HuH-7.5 (cell line): ENCODE measurements at places on chromosomes 7 and 10.

DNA sequence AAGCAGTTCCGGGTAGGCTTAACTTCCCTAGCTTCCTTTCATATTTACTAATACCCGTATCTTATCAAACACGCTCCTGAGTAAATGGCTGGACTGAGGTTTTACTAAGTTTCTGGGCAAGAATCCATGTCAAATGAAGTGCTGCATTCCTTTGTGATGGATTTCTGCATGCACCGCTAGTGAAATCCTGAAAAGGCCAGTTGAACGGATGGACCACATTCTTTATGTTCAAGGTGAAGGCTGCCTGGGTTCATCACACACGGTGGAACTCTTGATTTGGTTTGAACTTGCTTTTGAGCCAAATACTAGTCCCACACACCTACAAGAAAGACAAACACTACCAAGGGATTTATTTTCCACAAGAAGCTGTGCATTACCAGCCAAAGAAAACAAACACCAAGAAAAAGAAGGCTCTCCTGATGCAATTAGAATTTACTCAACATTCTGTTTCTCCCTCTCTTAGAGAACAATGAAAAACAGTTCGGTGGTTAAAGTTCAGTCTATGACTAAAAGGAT lies 255.0 kb upstream of the SEMA3C start:
- no peak for DNase-seq

- no peak for DNase-seq
These were observed 19.0 kb upstream of the C10orf71 start for GRCh38 chr10:49280001-49280408.

DNA sequence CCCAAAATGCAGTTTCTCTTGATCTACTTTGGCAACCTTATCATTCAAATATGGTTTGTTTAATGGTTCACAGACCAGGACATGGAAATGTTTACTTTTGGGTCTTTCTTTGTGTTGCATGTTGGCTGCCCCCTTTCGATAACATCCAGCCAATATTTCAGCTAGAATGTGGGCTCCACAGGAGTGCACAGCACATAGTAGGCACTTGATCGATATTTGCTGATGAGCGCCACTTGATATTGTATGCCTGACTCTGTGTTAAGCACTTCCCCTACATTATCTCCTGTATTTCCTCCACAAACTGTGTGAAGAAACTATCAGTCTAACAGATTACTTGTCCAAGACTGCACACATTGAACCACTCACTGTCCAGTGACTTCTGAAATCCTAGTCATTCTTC lies 60.2 kb downstream of the SMURF1 start:
- no peak for DNase-seq

GRCh38 chr7:140517546-140518369 lies 38.5 kb upstream of the MKRN1 start:
- DNase-seq = peak; percentile 90

GRCh38 chr7:50418526-50419290 lies 31.4 kb downstream of the FIGNL1 start:
- no peak for DNase-seq

GRCh38 chr7:152752200-152752912 lies 7.2 kb upstream of the ACTR3B start:
- DNase-seq = no peak

DNA sequence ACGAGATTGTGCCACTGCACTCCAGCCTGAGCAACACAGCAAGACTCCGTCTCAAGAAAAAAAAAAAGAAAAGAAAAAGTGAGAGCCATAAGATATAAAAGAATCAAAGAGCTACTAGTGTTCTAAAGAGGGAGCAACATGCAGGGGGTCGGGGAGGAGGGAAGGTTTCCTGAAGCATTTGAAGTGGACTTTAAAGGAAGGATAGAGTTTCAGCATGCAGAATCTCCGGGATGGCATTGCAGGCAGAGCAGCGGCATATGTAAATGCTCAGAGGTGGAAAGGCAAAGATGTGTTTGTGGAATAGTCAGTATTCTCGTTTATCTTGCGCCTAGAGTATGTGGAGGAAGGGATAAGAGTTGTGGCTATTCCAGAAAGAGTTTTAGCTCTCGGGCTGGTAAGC lies 447.6 kb upstream of the NFE2L3 start:
- no peak for DNase-seq

DNA sequence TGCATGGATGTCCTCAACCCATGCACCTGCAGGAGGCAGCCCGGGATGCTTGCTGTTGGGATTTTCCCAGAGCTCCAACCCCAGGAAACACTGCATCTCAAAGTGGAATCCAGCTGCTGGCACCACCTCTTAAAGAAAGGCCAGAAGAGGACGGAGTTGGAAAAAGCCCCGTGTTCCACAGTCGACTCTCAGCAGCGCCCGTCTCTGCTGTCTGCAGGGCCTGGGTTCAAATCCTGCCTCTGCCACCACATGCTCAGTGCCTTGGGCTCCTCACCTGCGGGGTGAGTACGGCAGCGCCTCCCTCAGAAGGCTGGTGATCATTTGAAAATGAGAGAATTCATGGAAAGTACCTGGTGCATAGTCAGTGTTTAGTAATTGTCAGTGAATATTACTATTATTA lies 65.6 kb upstream of the ZNF716 start:
- DNase-seq = no peak

GRCh38 chr7:9488555-9488954 lies 1055.1 kb downstream of the NXPH1 start:
- no peak for DNase-seq

DNA sequence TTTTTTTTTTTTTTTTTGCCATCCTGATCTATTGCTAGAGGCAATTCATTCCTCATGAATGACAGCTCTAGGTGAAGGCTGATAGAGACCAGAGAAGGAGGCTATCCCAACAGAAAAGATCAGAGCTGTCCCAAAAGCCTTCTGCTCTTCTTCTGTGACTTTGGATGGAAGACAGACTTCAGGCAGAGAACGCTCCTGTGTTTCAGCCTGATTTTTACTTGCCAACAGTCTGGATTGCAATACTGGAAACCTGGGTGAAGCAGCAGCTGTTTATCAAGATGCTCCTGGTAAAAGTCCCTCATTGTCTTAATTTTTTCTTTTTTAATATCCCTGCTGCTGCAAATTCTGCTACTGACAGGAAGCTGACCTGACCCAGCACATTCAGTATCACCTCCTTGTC lies 219.5 kb downstream of the CCDC3 start:
- no peak for DNase-seq

DNA sequence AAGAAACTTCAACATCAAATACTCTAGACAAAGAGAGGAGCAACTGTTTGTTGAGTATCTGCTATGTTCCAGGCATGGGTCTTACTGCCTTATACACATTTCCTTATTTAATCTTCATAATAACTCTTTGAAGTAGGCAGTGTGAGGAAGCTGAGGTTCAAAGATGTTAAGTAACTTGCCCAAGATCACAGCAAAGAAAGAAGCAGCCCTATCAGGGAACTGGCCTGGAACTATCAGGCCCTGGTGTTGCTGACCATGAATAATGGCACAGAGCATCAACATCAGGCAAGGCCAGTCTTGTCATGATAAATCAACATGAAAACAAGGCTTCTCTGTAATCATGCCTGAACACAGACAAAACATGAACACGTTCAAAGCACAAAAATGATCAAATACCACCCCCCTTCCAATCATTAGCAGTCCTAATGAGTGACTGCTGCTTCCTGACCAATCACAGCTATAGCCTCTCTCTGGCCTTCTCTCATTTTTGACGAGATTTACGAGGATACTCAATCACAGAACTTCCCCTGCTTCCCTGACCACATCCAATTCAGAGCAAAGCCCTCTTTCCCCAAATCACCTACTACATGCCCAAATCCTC lies 2.3 kb downstream of the GSDME start:
- no peak for DNase-seq

DNA sequence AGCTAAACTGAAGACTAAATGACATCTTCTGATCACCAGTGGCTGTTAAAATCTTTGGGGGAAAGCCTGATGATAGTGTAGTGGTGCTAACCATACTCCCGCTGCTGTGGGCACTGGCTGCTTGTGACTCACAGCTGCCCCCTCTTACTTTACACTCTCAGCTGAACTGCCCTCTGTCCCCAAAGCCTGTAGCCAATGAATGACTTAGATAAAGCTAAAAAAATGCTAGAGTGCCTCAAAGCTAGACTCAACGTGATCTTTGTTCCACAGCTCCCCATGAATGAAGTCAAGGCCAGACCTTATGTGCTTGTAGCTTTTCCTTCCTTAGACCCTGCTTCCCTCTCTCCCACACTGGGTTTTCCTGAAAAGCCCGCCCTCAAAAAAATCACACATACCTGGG lies 6.5 kb downstream of the ZC3HAV1L start:
- no peak for DNase-seq
